ENCODE measurements at places on chromosomes 7 and 10.

- DNase-seq = no peak
Observed at GRCh38 chr10:52664629-52665028, 108.0 kb downstream of the MBL2 start.

- peak; percentile 48 for DNase-seq
Observed at GRCh38 chr7:70698219-70698832, 433.6 kb upstream of the GALNT17 start.

- no peak for DNase-seq
Observed at GRCh38 chr7:117839507-117839906, 33.7 kb downstream of the CTTNBP2 start.

GRCh38 chr7:44880317-44881018 is 4.9 kb downstream of the PURB start:
- DNase-seq = no peak

DNA sequence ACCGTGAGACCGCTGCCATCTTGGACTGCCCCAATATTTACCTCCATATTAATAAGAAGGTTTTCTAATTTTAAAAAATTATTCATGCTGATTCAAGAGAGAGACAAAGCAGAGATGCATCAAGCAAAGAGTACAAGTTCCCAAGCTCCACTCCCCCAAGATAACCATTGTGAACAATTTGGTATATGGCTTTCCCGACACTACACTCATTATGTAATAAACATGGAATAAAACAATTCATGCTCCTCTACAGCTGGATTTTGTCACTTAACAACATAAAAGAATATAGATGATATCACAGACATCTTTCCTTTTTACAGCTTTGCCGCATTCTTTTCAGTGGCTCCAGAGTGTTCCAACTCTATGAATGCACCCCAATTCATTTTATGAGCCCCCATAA is 307.6 kb downstream of the FGFR2 start:
- DNase-seq = no peak

GRCh38 chr7:105285118-105285874 is 103.4 kb downstream of the SRPK2 start:
- no peak for DNase-seq

GRCh38 chr10:103449208-103450144 is 2.7 kb downstream of the CALHM2 start:
- DNase-seq = no peak

DNA sequence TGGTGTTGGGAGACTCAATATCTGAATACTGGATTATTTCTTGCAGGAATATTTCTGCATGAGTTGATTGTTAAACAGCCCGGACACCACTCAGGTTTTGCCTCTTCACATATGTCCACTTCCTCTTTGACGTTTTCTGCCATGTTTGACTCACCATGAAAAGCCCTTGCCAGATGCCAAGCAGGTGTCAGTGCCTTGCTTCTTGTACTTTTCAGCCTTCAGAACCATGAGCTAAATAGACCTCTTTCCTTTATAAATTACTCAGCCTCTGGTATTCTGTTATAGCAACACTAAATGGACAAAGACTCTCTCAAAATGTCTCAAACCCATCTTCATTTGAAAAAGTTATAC is 24.7 kb upstream of the MACC1 start:
- DNase-seq = no peak

GRCh38 chr7:131508754-131509486 is 47.5 kb downstream of the PODXL start:
- DNase-seq = no peak

- DNase-seq = no peak
Observed at GRCh38 chr10:113947184-113948041, 93.0 kb downstream of the NHLRC2 start.

DNA sequence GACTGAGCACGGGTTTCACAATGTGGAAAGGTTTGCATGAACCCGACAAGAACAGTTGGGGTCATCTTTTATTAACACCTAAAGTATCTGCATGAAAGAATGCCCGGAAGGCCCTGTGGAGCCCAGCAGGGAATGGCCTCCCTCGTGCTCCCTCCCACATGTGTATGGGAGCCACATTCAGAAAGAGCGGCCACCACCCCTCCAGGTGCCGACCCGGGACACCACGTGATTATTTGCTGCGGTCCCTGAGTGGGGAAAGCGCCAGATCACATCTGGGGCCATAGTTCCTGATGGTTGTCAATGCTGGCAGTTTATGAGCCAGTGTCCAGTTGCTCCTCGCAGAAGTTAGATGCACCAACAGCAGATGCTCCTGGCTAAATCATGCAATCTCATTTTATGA is 571.4 kb downstream of the TCERG1L start:
- no peak for DNase-seq

DNA sequence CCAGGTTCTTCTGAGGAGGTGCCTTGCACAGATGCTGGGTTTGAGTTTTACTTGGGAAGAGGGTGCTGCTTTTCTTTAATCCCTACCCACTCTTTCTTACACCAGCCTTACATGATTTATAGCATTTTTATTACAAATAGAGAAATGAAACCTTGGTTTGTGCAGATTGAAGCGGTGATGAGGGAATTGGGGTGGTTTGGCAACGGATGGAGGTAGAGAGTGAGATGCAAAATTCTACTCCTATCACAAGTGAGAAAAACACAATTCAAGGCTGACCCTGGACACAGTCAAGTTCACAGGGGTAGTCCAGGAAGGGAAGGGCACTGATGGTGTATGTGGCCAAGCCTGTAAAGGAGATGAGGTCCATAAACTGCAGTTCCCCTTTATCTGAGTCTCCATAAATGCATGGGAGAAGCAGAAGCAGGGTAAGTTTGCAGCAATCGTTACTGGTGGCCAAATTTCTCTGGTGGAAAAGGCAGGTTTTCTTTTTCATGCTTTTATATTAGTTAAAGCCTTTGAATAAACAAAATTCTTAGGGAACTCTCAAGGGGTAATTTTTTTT is 214.3 kb downstream of the JAZF1 start:
- DNase-seq = no peak

- no peak for DNase-seq
Observed at GRCh38 chr7:118372530-118372929, 148.0 kb downstream of the ANKRD7 start.

GRCh38 chr7:76023002-76023401 is 24.8 kb downstream of the STYXL1 start:
- no peak for DNase-seq

DNA sequence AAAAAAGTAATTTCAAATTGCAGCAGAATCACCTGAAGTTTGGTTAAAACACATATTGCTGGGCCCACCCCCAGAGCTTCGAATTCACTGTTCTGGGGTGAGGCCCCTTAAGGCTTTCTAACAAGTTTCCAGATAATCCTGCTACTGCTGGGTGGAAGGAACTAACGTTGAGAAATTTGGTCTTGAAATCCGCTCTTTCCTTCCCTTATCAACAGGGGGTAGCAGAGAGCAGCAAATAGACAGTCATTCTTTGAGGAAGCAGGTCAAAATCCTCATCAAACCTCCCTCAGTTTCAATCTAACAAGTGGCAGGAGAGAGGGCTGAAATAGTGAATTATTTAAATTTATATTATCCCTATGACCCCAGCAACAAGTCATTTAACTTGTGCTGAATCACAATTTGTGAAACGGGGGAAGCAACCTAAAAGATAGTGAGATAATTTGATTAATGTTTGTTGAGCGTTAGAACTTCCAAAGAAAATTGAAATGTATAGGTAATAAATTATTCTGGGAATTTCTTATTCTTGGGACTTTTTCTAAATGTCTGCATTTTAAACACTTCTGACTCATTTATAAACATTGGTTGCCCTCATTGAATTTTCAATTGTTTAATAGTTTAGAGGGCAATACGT is 21.7 kb upstream of the MALSU1 start:
- DNase-seq = peak; percentile 76

DNA sequence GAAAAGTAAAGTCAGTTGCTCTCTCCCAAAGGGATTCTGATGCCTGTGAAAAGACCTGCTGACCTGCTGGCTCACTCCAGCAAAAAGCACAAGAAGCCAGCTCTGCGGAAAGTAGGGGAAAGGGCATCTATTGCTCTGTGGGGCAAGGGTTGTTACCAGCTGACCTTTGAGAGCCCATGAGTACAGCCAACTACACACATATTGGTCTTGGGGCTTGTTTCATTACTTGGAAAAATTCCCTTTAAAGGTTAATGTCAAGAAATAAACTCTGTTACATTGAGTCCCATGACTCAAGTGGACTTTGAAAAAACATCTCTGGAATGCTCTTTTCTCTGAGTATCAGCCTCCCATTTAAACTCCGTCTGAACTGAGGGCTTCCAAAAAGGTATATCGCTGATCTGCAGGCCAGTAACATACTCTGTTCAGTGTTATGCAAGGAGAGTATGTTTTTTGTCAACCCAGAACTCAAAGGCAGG is 53.2 kb downstream of the PANK1 start:
- DNase-seq = no peak

GRCh38 chr7:15692501-15693020 is 6.1 kb upstream of the MEOX2 start:
- DNase-seq = no peak

DNA sequence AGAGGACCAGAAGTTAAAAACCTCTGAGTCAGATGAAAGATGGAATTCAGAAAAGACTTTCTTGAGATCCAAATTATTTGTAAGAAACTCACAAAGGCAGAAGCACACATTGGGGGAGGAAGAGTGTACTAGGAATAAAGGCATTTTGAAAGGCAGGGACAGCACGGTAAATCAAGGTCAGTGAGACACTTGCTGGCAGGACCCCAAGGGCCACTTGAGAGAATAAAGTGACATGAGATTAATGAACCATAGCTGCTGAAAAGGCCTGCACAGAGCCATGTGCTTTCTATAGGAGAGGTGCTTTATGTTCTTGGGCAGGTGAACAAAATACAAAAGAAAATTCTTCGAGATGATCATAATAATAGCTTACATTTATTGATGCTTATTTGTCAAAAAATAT is 929.9 kb upstream of the MBL2 start:
- DNase-seq = no peak

- DNase-seq = no peak
Observed at GRCh38 chr7:154372011-154372601, 319.9 kb downstream of the DPP6 start.

DNA sequence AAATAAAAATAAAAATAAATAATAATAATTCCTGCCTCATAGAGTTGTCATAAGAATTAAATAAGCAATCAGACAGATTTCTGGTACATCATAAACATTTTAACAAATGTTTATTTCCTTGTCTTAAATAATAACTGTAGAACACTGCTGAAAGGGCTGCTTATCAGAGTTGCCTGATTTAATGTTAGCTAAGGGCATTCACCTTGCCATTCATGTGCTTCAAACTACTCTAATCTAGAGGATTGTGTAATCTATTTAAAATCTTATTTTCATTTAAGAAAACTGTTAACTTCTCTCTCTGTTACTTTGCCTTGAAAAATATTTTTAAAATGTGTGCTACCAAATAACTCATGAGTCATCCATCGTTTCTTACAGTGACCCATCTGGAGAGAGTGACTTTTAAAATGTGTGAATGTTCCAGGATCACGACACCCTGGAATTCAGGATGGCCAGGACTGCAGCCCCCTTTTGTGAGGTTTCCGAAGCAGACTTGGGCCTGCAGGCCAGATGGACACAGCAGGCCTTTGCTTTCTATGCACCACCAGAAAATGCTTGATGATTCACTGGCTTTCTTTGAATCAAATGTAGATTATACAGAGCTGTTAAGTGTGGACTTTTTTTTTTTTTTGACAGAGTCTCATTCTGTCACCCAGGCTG is 109.1 kb upstream of the TNS3 start:
- DNase-seq = no peak

GRCh38 chr10:84047258-84048010 is 91.9 kb upstream of the GHITM start:
- DNase-seq = no peak

DNA sequence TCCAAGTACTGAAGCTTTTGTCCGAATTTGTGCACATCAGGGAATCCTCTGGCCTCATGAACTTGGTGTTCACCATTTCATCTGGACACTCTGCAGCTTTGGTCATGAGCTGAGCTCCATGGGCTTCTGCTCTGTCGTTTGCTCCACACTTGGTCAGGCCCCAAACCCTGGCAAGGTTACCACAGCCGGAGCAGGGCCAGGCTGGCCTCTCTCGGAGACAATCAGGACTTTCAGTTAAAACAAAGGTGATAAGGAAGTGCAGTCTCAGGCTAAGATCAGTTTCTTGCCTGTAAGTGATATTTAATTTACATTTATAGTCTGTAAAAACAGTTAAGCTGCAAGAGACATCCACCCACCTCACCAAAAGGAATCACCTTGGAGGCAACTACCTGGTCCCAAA is 558.9 kb downstream of the PARD3 start:
- DNase-seq = no peak

- DNase-seq = no peak
Observed at GRCh38 chr7:155836216-155837125, 24.2 kb upstream of the SHH start.

DNA sequence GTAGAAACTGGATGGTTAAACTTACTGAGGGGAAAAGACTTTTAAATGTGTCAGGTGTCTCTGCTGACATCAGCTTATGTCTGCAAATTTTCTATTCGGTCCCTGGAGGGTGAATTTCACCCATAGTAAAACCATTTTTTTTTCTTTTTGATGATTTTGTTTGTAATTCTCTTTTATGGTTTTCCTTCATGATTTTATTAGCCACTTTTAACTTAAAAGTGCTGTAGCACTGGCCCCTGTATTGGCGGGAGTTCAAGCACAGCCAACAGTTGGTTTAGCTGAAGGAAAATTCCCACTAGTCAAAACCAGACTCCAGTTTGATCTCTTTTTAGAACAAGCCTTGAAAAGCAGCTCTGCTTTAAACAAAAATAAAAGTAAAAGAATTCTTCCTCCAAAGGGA is 5.0 kb upstream of the ITGA8 start:
- no peak for DNase-seq

- DNase-seq = peak; percentile 48
Observed at GRCh38 chr7:144437370-144438191, 34.1 kb upstream of the NOBOX start.

DNA sequence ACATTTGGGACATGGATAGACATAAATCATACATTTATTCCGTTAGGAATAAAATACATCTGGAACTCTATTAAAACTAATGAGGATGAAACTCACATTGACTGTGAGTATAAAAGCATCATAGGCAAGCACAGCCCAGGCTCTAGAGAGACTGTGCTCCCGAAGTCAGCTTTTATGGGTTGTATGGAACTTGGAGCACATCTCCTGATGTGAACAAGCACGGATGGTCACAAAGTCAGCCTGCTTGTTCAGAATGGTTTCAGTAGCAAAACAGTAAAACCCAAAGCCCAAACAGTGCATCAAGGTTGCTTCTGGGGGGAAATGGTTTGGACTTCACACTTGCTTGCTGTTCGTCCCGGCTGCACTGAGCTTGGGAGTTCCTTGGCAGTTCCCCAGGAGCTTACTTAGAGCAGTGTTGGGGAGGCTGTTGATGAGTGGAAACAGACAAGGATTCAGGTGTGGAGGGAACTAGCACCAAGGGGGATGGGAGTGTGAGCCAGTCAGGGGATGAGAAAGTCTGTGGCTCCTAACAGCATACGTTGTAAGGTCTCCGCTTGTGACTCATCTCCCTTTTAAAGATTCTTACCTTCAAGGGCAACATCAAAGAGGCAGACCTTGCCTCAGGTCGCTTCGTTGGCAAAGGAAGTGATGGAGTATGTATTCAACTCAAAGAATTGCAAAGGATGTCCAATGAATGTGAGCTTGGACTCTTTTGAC is 19.7 kb upstream of the ITGA8 start:
- no peak for DNase-seq

- DNase-seq = no peak
Observed at GRCh38 chr10:86600296-86600695, 54.1 kb upstream of the OPN4 start.

- DNase-seq = peak; percentile 74
Observed at GRCh38 chr10:75209921-75210281, 695 bp upstream of the VDAC2 start.

GRCh38 chr10:34045571-34046190 is 711.2 kb upstream of the NRP1 start:
- peak; percentile 2 for DNase-seq

- no peak for DNase-seq
Observed at GRCh38 chr10:111698711-111699110, 484.9 kb downstream of the GPAM start.
